ENCODE measurements at places on chromosomes 11 and 22. TPM values are rescaled to one million over a fixed set of nuclear protein-coding genes. Genes with fewer than 3 reads are reported as not detected.
A peak's percentile ranks its signal among the peaks of the same experiment; 100 is the strongest.

- no peak for DNase-seq
Observed at GRCh38 chr11:35347921-35348331, 71.4 kb downstream of the SLC1A2 start.

DNA sequence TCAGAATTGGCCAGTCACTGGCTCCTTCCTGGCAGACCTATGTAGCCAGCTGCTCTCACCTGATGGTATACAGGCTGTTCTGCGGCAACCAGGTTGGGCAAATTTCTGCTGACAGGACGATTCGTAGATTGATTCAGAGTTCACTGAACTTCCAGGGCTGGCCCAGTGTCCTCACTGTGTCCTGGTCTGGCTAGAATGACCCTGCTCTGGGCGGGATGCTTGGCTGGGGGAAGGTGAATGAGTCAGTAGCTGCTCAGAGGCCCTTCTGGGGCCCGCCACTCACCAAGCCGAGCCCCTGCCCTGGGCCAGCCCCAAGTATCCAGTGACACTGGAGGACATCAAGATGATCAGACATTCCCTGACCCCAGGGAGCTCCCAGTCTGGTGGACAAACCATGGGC, 62.9 kb upstream of the WNT11 start:
- peak; percentile 62 for DNase-seq

DNA sequence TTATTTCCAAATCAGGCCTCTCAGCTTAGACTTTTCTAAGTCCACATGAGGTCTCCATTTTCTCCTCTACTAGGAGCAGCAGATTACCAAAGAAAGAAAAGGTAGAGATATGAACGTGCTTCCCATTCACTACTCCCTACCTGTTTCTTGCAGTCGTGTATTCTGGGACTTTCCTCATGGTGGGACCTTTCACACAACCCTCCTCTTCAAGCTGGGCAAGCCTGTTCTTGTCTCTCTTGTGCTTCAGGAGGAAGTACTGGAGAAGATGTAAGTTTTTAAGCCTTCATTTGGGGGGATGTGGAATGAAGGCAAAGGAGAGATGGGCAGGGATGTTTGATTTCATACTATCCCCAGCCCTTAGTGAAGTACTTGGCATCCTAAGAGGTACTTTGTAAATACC, 128.8 kb upstream of the SESN3 start:
- DNase-seq, result no peak

DNA sequence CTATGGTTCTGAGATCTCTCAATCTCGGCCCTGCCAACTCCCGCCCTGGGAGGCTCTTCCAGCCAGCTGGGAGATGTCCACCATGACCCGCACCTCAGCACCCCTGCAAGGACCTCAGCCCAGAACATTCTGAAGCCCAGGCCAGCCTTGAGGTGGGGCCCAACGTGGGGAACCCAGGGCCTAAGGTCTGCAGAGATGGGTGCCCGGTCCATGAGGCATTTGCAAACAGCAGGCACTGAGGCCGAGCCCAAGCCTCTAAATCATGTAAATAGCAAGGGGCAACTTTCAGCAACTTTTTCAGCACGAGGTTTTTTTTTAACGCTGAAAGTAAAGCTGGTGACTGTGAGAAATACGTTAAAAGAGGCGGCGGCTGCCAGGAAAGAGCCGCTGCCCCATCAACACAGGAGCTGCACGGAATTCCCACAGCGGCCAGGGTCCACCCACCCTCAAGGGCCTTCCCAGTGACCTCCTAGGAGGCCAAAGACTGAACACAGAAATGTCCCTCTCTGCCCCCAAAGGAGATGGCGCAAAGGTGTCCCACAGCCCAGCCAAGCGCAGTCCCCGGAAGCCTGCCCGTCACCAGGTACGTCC, 46.9 kb downstream of the BRD1 start:
- DNase-seq, result no peak

GRCh38 chr11:93330446-93330984, at the start of gene DEUP1:
TSS of gene DEUP1 (plus strand) at chr11:93330742. CDS start at chr11:93332260, 1,518 bp downstream.
- peak; percentile 75 for DNase-seq

- DNase-seq, result no peak
Observed at GRCh38 chr11:27882066-27882697, 181.9 kb upstream of the BDNF start.

DNA sequence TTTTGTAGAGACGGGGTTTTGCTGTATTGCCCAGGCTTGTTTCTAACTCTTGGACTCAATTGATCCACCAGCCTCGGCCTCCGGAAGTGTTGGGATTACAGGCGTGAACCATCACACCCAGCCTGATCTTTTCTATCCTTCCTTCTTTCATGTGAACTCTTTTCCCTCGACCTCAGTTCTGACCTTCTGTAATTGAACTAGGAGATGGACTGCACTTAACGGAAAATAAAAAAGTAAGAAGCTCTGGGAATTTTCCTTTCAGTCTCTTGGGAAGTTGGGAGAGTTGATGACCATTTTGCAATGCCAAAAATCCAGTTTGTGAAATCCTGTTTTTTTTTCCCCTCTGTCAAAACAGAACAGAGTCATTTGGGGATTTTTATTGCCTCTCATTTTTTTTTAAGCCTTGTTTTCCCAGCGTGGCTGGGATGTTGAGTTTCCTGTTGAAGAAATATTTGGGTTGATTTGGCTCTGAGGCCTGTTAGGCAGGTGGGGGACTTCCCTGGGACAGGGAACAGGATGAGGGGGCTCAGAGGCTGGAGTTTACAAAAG, 26.9 kb upstream of the CYB5R3 start:
- DNase-seq, result no peak

DNA sequence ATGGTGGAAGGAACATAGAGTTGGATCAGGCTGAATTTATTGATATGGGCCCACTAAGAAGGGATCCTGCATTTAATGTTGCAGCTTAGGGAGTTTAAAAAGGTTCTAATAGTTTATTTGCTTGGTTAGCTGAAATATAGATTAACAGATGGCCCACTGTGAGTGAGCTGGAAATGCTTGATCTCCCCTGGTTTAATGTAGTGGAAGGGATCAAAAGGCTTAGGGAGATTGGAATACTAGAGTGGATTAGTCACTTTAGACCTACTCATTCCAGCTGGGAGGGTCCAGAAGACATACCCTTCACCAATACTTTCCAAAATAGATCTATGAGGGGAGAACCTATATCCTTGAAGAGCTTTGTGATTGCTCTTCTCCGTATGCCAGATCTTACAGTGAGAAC, 130.1 kb upstream of the ZC3H12C start:
- no peak for DNase-seq

GRCh38 chr11:102345904-102346303, 1.1 kb upstream of the BIRC2 start:
- DNase-seq, result no peak

- DNase-seq, result no peak
Observed at GRCh38 chr11:101915791-101916291, 481 bp downstream of the ANGPTL5 start.

GRCh38 chr11:124943254-124943616, 7.4 kb upstream of the HEPACAM start:
- DNase-seq, result no peak

- no peak for DNase-seq
Observed at GRCh38 chr11:63764679-63765647, 3.6 kb downstream of the ZFTA start.

DNA sequence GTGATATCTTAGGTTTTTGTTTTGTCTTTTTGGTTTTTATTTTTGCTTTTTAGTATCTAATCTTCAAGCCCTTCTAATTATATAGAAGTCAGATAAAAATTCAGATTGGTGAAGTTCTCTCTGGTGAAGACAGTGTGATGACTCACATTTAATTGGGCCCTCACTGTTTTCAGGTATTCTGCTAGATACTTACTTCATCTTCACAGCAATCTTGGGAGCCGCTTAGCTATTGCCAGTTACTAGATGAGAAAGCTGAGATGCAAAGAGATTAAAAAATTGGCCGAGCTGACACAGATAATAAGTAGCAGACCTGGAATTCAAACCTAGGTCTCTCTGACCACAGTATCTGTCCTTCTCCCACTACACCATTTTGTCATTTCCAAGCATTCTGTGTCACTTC, 75.0 kb downstream of the PPP2R1B start:
- no peak for DNase-seq

GRCh38 chr11:115784796-115785521, 280.7 kb upstream of the CADM1 start:
- DNase-seq, result no peak

GRCh38 chr11:9853929-9854552, 190.2 kb downstream of the SWAP70 start:
- DNase-seq, result no peak

TEX12 gene
- 0.54 TPM for total RNA-seq

USP2 gene
- 140 TPM for total RNA-seq

TECTA gene
- 0.78 TPM for total RNA-seq

DNAJB7 gene
- total RNA-seq, result not detected

ST13 gene
- 197 TPM for total RNA-seq

SERHL2 gene
- total RNA-seq, result 2.6 TPM

MAPK8IP2 gene
- 0.57 TPM for total RNA-seq

DERL3 gene
- 3.1 TPM for total RNA-seq

All from Right ventricle myocardium inferior (tissue), 1 donor.